ENCODE measurements at places on chromosomes 1 and 21. TPM values are rescaled to one million over a fixed set of nuclear protein-coding genes. Genes with fewer than 3 reads are reported as not detected.

Gene PAQR6
- under 0.01 TPM for total RNA-seq

Gene CCDC17
- total RNA-seq: 0.65 TPM

Gene RBP7
- not detected for total RNA-seq

Gene ITGB2
- total RNA-seq: under 0.01 TPM

Gene ABCG1
- 20.2 TPM for total RNA-seq

Gene SERTAD4
- total RNA-seq: 1.3 TPM

Gene ZNF281
- total RNA-seq: 21.1 TPM

Gene CD101
- 0.15 TPM for total RNA-seq

Gene HEYL
- total RNA-seq: not detected

Gene HMCN1
- 8.7 TPM for total RNA-seq

Gene FOXO6
- 0.32 TPM for total RNA-seq

Gene ARHGAP30
- total RNA-seq: not detected

Gene MYBPH
- not detected for total RNA-seq

Gene ANKRD34A
- 0.32 TPM for total RNA-seq

Gene FDPS
- total RNA-seq: 554 TPM

Gene MPL
- total RNA-seq: not detected

Gene FCAMR
- not detected for total RNA-seq

Gene KRTAP20-2
- total RNA-seq: not detected
